ENCODE measurements at places on chromosomes 2 and 18. TPM values are rescaled to one million over a fixed set of nuclear protein-coding genes. Genes with fewer than 3 reads are reported as not detected.

SERPINB11 gene
- total RNA-seq = not detected

WDR54 gene
- 76.4 TPM for total RNA-seq

PRKAG3 gene
- not detected for total RNA-seq

NT5C1B gene
- not detected for total RNA-seq

MRO gene
- total RNA-seq = 0.39 TPM

EMX1 gene
- not detected for total RNA-seq

SP110 gene
- total RNA-seq = 17.3 TPM

LDLRAD4 gene
- 0.73 TPM for total RNA-seq

GCA gene
- total RNA-seq = 1.8 TPM

ABHD3 gene
- total RNA-seq = 6.2 TPM

CKAP2L gene
- 16.8 TPM for total RNA-seq

WNT10A gene
- total RNA-seq = not detected

AKAIN1 gene
- not detected for total RNA-seq

UGT1A6 gene
- total RNA-seq = not detected

OBSL1 gene
- 37.5 TPM for total RNA-seq

MRPL33 gene
- 69.8 TPM for total RNA-seq

C2orf92 gene
- 4.7 TPM for total RNA-seq

RGPD3 gene
- under 0.01 TPM for total RNA-seq

RAX gene
- not detected for total RNA-seq

TRPM8 gene
- total RNA-seq = 0.20 TPM
